ENCODE measurements at places on chromosomes 4 and X. TPM values are rescaled to one million over a fixed set of nuclear protein-coding genes. Genes with fewer than 3 reads are reported as not detected.

DNA sequence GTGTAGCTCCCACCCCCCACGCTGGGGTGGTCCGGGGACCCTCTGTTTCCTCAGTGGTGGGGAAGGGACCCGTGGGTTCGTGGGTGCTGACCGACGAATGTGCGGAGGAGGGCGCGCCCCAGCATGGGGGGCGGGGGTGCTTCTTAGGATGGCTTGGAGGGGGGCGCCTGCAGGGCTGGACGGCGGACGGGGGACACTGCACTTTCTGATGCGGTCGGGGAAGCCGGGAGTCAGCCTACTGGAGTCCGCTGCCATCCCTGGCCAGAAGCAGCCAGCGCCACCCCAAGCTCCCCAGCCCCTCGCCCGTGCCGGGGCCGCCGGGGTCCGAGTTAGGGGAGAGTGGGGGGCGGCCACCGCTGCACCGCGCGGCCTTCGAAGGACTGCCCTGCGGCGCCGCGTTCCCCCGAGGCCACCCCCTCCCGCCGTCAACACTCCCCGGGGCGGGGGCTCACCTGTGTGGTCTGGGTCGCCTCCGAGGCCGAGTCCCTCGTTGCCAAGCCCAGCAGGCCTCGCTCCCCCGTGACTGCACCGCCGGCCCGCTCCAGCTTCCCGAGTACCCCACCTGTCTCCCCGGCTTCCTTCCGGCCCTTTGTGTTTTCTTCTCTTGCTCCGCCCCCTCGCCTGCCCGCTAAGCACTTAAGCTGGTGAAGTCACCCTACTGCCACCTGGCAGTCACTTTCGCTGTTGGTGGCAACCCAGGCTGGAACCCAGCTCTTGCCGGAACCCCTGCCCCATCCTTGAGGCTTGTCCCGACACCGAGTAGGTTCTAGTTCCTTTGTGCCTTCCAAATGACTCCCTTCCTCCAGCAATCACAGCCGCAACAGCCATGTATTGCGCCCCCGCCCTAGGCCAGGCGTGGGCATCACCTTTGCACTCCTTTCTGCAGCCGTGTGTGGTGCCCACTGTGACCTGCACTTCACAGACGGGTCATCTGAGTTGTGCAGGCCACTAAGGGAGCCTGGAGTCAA, at the start of gene OCIAD2:
OCIAD2 (minus strand) TSS at position 569 of the 968 bp plus-strand sequence. CDS start 2,225 bp downstream, outside the sequence.
- DNase-seq: peak; percentile 74

DNA sequence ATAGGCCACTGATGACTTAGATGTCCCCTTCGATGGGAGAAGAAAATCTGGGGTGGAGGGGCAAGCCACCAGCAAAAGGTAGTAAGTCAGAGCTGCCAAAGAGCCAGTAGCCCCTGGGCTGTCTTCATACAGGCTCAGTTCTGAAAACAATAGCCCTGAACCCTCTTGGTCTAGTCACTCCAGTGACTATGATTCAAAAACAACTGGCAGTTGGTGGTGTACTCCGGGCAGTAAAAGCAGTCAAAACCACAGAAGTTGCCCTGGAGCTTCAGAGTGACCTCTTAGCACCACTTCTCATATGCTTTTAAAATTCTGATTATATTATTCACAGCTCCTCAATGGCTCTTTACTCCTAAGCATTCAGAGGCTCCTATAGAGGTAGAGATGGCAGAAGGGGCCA, 164.3 kb upstream of the MAMLD1 start:
- DNase-seq: no peak

DNA sequence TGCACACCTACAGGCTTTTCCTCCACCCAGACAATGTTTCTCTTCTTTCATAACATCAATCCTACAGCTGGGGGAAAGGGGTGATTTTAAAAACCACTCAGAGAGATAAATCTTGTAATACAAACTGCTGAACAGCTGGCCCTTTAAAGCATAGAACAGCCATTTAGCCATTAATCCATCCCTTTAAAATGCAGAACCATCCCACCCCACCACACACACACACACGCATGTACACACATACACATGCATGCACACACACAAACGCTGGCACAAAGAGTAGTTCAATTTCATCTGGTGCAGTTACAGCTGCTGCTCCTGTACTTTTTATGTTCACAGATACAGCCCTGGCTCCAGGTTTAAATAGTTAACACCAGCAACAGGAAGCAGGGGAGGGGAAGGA, 426.1 kb downstream of the MID1IP1 start:
- DNase-seq: no peak

- DNase-seq: no peak
Observed at GRCh38 chr4:163534056-163534455, 39.6 kb downstream of the TMA16 start.

- no peak for DNase-seq
Observed at GRCh38 chr4:145694929-145695328, 15.0 kb downstream of the C4orf51 start.

GRCh38 chr4:10629394-10629793, 55.2 kb downstream of the CLNK start:
- no peak for DNase-seq

GRCh38 chr4:186351668-186352194, 85.7 kb downstream of the F11 start:
- DNase-seq: no peak

DNA sequence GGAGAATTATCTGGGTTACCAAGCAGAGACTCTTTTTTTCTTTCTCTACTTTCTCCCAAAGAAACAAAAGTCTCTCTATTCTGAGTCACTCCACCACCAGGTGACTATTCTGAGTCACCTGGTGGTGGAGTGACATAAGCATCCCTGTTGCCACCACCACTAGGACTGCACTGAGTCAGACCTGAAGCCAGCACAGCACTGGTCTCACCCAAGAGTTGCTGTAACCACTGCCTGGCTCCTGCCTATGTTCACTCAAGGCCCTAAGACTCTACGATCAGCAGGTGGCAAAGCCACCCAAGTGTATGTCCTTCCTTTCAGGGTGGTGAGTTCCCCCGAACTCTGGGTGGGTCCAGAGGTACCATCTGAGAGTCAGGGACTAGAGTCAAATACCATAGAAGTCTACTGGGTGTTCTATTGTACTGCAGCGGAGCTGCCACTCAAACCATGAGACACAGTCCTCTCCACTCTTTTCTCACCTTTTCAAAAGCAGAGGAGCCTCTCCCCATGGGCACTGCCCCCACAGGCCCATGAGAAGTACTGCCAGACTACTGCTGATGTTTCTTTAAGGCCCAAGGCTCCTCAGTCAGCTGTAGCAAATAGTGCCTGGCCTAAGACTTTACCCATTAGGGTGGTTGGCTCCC, 209.6 kb upstream of the IRS4 start:
- no peak for DNase-seq

DNA sequence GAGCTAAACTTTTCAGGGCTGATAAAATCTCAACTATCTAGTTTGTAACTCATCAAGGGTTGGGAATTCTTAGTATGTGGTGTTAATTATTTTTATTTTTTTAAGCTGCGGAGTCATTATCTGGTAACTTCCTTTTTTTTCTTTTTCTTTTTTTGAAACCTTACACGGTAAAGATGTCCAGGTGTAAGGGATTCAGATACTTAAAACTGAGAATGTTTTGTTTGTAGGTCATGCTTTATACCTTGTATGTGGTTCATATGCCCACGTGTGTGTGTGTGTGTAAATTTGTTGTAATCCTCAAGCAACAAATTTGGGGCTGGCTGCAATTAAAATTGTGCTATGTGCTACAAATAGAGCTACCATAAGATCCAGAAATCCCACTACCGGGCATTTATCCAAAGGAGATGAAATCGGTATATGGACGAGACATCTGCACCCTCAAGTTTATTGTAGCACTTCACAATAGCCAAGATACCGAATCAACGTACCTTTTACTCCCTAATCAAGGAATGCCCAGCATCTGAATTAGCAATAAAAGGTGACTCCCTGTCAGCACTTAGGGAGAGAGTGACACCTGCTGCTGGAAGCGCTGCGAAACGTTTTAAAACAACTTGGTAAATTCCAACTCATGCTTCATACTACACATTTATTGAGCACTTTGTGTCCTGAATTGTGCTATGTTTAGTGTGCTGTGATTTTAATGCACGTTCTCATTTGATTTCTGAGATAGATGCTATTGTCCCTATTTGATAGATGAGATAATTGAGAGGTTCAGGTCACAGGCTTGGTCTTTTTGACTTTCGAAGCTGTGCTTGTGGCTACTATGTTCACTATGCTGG, 16.1 kb downstream of the MSMO1 start:
- no peak for DNase-seq

Gene HSFX4
- total RNA-seq: not detected

Gene EDA
- 13.6 TPM for total RNA-seq

Gene DMRTC1
- total RNA-seq: 1.8 TPM

Gene SLIT2
- not detected for total RNA-seq

Gene PDE6B
- total RNA-seq: 10.2 TPM

Gene MEPE
- not detected for total RNA-seq

Gene DIPK2B
- total RNA-seq: not detected

Measured in T-helper 17 cell (primary cell).